C1 segment of cervical spinal cord (tissue), 14 donors: ENCODE measurements at places on chromosomes 13 and 19.

DNA sequence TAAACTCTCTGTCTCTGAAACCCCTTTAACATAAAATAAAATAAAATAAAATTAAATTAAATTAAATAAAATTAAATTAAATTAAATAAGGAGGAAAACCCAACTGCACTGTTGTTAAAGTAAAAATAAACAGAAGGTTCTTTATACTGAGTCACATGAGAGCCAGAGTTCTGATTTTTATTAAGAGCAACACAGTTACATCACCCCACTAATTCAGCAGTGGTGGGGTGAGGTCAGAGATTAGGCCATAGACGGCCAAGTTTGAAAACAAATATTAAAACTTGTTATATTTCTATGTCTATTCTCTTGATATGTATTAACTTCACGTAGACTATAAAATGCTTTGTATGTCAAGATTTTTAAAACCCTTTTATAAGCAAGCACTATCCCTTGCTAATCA lies 59.5 kb downstream of the MYCBP2 start:
- DNase-seq: no peak

- no peak for DNase-seq
These were observed 44.3 kb downstream of the RAP2A start for GRCh38 chr13:97478247-97478646.

- no peak for DNase-seq
These were observed 62.3 kb downstream of the KCTD15 start for GRCh38 chr19:33859016-33859415.

- DNase-seq: no peak
These were observed 1.1 kb downstream of the ARHGAP35 start for GRCh38 chr19:46861691-46862502.

GRCh38 chr19:38402623-38402966 lies 298 bp upstream of the FAM98C start:
- DNase-seq: no peak

DNA sequence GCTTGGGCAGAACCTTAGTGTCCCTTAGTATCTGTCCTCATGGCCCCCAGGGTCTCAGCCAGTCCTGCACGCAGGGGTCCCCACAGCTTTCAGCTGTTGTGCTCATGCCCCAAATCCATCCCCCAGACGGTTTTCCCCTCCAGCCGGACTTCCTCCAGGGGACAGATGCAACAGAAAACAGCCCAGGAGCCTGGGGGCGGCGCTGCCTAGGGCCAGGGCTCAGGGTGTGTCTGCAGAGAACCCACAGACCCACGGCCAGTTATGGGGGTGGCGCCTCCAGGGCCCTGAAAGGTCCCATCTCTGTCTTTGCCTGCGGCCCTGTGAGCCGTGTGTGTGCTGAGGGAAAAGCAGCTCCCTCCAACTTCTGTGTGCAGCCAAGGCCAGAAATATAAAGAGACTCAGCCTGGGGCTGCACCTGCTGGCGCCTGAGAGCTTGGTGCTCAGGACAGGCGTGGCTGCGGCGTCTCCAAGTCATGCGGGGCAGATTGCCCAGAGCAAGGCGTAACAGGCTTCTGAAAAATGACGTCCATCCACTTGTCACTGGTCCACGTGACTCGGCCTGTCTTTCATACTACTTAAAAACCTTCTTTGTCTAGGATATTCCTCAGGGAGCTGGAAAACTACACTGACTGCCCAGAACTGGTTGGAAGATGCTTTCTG lies 22.1 kb upstream of the F7 start:
- peak; percentile 66 for DNase-seq

DNA sequence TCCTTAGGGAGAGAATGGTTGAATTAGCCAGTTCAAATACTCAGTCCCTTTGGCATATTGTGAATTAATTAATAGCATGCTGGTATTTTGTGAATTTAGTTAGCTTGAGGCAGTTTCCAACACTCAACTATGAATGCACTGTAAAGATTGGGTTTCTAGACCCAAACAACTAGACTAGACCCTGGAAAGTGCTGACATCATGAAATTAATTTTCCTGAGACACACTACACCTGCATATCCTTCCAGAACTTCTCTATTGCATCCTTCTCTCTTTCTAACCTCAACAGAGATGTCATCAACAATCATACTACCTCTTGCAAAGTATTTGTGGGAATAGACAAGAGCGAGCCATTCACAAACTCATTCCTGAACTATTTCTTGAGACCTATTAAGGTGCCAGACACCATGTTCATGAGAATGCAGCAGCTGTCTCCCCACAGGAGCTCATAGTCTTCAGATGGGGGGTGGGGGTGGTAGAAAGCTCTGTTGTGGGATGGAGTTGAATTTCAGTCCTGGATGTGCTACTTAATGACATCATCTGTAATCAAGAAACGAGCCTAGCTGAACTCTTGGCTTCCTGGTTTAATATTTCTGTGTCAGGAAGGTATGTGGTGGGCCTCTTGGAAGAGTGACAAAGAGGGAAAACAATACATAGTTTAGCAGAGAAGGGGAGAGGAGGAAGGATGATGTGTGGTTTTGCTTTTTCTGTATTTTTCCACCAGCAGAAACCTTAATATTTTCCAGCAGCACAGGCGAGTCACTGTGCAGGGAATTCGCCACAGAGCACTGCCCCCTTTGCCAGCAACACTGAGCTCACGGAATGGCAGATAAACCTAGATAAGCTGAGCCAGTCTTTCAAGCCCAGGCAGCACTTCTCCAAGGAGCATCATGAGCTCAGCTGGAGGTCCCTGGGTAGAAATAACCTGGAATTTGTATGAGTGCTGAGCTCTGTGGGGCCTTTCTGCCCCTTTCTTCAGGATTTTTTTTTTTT lies 53.1 kb upstream of the CYSLTR2 start:
- no peak for DNase-seq

- DNase-seq: no peak
These were observed 40.5 kb upstream of the SLC15A1 start for GRCh38 chr13:98792785-98793495.

- no peak for DNase-seq
These were observed 216.2 kb downstream of the IRS2 start for GRCh38 chr13:109569958-109570711.

GRCh38 chr19:53981376-53981951 lies 10.0 kb upstream of the CACNG6 start:
- DNase-seq: no peak

DNA sequence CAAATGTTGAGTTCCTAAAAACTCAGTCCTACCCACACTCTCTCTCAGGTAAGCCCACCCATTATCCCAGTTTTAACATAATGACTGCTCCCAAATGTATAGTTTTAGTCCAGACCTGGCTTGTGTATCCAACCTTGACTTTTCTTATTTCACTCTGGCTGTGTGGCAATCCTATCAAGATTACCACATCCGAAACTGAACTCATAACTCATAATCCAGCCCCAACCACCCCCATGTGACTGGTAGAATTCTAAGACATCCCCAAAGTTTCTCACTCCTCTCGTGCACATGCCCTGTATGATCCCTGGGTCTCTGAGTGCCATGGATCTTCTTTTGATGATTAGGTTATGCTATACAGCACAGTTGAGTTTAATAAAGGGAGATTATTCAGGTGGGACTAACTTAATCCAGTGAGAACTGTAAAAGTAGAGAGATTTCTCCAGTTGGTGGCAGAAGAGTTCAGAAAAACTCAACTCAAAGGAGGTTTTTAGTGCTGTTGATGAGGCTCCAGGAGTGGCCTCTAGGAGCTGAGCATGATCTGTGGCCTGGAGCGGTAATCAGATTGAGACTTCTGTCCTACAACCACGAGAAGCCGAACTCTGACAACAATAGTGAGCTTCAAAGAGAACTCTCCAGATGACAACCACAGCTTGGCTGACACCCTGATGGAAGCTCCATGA lies 413.4 kb downstream of the ZNF536 start:
- DNase-seq: no peak

DNA sequence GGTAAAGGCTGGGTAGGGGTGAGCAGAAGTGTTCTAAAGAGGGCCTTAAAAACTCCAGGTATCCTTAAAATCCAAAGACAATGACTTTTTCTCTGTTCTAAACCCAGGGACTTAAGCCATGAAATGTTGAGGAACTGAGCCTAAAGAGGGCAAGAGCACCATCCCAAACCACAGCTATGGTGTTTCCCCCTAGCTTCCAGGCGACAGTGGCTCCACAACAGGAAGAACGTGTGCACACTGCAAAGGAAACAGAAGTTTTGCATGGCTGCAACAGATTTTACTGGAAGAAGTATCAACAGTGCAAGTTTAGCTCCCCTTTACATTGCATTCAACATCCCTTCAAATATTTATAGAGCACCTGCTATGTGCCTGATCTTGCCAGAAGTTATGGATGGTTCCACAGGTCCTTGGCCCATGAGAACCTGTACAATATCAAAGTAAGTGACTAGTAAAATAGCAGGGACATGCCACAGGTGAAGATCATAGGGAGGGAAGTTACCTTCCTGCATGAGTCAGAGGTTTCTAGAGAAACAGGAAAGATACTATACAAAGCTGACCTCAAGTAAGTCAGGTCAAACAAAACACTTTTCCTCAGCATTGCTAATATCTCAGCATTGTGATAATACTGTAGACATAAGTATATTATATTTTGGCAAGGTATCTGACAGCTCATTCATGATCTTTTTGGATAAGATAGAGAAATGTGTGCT lies 8.4 kb upstream of the KCTD12 start:
- no peak for DNase-seq

GRCh38 chr19:30968210-30968609 lies 381.0 kb downstream of the TSHZ3 start:
- no peak for DNase-seq
